Activated gamma-delta T cell treated with anti-CD3 and anti-CD28 coated beads, Interleukin-2, amount 50 U/mL, for 16 hours (primary cell): ENCODE measurements at places on chromosomes 2 and 18.

- DNase-seq = no peak
Observed at GRCh38 chr2:207504513-207505170, 25.1 kb upstream of the CREB1 start.

DNA sequence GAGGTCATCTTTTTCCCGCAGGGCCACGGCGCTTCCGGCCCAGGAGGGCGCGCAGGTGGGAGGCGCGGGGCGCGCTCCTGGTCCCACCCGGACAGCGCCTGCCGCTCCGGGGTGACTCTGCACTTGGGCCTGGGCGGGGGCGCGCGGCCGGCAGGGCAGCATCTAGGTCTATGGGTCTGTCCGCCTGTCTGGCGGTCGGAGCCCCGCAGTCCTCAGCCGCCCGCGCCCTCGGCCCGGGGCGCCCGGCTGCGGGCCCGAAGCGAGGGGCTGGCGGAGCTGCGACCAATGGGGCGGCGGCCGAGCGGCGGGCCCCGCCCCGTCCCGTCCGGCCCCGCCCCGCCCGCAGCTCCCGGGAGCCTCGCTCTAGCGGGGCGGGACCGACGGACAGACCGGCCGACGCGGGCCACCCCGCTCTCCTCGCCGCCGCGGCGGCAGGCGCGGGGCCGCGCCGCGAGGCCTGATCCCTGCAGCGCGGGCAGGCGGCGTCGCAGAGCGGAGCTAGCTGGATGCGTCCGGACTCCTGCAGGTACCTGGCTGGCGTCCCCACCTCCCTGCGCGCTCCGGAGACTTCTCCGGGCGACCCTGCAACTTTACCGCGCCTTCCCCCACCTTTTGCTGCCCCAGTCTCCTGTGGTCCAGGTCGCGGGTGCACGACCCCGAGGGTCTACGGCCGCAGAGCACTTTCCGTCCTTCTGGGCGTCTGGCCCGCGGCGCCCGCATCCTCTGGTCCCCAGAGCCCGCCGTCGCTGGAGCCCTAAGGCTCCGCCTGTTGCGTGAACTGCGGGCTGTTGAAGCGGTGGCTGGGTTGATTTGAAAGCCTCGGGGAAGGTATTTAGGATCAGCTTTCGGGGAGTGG, at the start of gene KCNS3:
Gene KCNS3 (plus strand): TSS at position 387 of the 856 bp plus-strand sequence. CDS start 52,342 bp downstream, outside the sequence.
- no peak for DNase-seq

- DNase-seq = no peak
Observed at GRCh38 chr2:190583507-190584337, 49.2 kb upstream of the NEMP2 start.

DNA sequence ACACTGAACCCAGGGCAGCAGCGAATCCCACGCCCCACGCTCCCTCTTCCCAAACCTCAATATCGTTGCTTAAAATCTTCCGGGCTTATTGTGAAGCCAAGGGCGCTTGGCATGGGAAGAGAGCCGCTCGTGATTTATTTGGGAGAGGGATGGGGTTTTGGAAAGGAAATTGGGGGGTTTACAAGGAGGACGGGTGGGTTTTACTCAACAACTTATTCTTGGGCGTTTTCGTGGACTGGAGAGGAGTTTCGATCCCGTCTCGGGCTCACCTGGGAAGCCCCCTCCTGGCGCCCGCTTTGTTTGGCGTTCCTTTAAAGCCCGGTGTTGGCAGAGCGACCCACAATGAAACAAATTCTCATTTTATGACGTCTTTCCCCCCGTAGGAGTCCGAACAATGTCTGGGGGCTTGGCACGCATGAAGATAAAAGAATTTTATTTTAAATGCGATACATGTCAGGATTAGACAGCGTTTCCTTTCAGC, 135.3 kb downstream of the INSIG2 start:
- no peak for DNase-seq

DNA sequence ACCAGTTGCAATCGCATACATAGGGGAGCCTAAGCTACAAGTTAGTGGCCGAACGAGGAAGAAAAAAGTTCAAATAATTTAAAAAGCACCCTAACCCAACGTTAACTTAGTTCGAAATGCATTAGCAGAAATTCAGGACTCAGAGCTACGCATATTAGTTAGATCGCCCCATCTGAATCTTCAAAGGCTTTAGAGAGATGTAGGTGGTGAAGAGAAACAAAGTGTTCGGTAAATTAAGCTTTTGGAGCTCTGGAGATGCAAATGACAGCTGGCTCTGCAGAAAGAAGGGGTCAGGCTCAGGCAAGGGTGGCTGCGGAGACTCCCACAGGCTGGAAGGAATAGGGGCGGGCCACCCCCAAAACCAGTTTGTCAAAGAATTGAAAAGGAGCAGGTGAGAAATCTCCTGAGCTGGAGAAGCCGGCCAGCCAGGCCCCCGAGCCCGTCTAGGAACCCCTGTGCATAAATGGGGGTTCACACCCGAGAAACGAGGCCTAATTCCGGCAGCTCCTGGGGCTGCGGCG, 621 bp downstream of the TXNL1 start:
- DNase-seq = no peak

GRCh38 chr2:651951-652373, 25.2 kb downstream of the TMEM18 start:
- no peak for DNase-seq

GRCh38 chr2:110766291-110766690, 33.9 kb downstream of the ACOXL start:
- DNase-seq = no peak

- DNase-seq = no peak
Observed at GRCh38 chr2:188610050-188610444, 318.4 kb downstream of the GULP1 start.

DNA sequence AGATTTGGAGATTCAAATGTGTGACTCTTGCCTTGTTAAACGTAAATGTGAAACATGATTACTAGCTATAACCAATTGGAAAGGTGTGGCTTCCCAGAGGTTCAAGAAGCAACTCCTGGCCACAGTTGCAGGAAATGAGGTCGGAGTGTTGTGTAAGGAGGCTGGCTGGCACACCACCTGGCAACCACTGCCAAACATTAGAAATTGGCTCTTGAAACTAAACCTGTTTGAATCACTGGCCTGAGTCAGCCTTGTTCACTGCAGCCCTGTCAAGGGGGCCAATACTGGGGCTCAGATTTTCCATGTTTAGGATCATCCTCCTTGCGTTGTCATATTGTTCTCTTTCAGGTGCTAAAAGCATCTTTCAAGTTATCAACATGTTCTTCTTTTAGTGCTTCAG, 206.3 kb downstream of the ARL6IP6 start:
- no peak for DNase-seq

GRCh38 chr2:149167001-149167780, 128.7 kb downstream of the LYPD6B start:
- DNase-seq = no peak

DNA sequence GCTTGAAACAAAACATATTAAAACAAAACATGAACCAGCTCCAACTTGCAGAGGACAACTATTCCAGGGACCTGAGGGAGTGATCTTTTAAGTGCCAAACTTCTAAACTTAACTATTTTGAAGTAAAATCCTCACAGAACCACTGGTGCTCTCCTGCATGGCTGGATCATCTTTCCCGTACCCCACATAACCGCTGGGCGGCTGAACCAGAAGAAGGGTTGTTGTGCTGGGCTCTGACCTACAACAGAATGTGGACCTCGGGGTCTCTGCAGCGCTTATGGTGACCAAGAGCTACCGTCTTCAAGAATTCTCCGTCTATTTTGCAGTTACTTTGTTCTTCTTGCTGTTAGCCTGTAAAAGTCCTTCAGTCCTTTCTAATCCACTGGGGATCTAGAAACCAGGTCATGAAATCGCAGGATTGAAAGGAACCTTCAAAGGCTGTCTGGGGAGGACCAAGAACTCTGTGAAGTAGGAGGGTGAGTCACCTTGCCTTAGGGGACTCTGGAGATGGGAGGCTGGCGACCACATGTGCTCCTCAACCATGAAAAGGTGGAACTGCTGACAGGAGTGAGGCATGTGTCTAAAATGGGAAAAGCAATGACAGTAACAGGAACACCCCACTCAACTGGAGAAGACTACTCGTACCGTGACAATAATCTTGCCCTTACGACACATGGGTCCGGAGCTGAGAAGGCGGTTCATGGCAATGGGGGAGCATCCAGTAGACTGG, 46.6 kb downstream of the HDLBP start:
- DNase-seq = no peak

GRCh38 chr2:69567157-69567908, 76.2 kb downstream of the AAK1 start:
- DNase-seq = no peak

DNA sequence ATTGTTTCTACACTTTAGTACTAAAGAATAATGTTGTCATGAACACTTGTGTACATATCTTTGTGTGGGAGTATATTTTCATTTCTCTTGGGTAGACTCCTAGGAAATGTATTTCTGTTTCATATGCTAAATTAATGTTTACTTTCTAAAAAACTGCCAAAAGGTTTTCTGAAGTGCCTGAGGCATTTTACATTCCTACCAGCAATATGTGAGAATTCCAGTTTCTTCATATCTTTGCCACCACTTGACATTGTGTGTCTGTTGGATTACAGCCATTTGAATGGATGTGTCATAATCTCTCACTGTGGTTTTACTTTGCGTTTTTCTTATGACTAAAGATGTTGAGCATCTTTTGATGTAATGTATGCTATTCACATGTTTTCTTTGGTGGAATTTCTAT, 428.2 kb upstream of the KCNH7 start:
- no peak for DNase-seq

DNA sequence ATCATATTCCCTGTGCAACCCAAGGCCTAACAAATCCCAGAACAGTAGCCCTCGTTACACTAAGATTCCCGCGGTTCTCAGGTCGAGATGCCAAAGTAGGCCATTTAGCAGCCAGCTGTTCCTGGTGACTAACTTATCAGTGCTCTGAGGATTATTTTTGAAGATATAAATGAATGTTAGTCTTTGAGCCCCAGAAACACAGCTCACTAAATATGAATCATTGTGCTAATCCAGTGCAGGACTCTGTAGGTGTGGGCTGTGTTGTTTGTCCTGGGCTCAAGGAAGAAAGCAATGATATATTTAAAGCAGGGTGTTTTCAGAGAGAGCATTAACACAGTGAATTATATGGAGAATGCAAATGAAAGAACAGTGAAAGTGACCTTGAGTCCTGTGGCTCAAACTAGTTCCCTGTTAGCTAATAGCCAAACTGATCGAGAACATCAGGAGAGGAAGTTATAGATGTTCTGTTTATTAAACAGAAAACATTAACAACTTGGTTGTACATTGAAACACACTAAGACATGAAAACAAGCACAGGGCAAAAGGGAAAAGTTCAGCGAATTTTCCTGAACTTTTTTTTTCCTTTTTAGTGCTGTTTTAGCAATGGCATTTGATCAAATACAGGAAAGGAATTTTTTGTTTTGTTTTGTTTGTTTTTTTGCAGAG, 228.3 kb downstream of the RNF152 start:
- DNase-seq = no peak

- DNase-seq = no peak
Observed at GRCh38 chr18:31609886-31610285, 18.2 kb downstream of the TTR start.

GRCh38 chr2:161486111-161486510, 70.0 kb downstream of the TBR1 start:
- DNase-seq = no peak

GRCh38 chr2:204012072-204012653, 75.6 kb downstream of the ICOS start:
- no peak for DNase-seq
